ENCODE measurements at places on chromosomes 5 and 9. TPM values are rescaled to one million over a fixed set of nuclear protein-coding genes. Genes with fewer than 3 reads are reported as not detected.

The CDC20B gene
- not detected for total RNA-seq

The ROR2 gene
- total RNA-seq, result 0.43 TPM

The CDH18 gene
- not detected for total RNA-seq

The SEMA5A gene
- total RNA-seq, result not detected
